ENCODE measurements at places on chromosomes 16 and 17.

DNA sequence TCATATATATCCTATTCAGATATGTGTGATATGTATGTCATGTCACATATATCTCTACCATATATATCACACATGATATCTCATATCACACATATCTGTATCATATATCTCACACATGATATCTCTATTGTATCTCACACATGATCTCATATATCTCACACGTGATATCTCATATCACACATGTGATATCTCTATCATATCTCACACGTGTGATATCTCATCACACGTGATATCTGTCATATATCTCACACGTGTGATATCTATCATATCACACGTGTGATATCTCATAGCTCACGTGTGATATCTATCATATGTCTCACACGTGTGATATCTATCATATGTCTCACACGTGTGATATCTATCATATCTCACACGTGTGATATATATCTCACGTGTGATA lies 240.7 kb downstream of the MAP2K4 start:
- no peak for DNase-seq

GRCh38 chr17:40063901-40064531 lies 1.3 kb downstream of the THRA start:
- DNase-seq, result no peak

GRCh38 chr16:64585367-64585766 lies 536.5 kb downstream of the CDH11 start:
- DNase-seq, result no peak

DNA sequence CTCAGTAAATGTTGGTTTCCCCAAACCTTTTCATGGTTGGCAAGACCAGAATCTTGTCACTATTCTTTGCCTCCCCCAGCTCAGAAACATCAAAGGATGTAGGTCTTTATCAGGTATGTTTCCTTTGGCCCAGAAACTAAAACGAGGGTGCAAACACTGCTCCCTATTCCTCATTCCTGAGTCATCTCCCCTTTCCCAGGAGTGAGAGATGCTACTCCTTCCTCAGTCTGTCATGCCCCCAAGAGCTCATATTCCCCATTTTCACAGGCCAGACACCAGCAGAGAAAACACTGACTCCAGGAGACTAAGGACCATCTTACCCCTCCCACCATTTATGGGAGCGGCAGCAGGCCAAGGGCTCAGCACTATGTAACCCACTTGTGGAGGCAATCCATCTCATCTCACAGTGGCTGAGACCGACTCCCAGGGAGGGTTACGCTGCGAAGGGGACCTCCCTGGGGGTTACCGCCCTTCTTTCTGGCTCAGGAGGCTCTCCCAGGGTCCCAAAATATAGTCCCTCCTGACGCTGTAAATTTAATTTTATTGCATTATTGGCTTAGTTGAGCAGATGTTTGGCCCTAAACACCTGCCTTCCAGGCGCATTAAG lies 1.5 kb downstream of the GEMIN4 start:
- DNase-seq, result no peak

GRCh38 chr16:2584729-2585650 lies 47.2 kb downstream of the PDPK1 start:
- no peak for DNase-seq

GRCh38 chr17:21376759-21377690 lies 868 bp downstream of the KCNJ12 start:
- peak; percentile 70 for DNase-seq

GRCh38 chr17:29699283-29699682 lies 76.6 kb upstream of the CORO6 start:
- no peak for DNase-seq

DNA sequence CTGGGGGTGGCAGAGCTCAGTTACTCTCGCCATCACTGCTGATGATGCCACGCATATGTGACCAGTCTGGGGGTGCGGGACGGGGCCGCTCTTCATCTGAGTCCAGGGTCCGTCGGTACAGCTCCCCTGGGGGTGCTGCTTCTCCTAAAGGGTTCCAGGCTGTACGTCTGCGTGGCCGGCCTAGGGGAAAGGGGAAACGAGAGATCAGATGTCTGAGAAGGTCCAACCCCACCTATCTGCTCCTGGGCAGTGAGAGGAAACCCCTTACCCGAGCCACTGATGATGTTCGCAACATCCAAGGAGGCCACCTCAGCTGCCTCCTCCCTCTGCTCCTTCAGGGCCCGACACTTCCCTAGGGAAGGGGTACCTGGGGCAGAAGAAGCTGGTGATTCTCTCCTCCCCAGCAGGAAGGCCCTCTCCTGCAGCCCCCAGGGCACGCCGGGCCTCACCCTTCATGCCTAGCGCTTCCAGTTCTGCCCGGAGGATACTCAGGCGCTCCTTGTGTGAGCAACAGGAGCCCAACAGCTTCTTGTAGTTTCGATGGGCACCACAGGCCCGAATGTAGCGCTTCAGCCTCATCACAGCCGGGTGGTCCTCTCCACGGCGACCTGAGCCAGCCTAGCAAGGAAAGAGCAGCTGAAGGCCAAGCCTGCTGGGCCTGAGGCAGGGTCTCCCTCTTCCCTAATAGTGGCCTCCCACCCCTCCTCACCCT lies 2.1 kb downstream of the HIRIP3 start:
- DNase-seq, result no peak

DNA sequence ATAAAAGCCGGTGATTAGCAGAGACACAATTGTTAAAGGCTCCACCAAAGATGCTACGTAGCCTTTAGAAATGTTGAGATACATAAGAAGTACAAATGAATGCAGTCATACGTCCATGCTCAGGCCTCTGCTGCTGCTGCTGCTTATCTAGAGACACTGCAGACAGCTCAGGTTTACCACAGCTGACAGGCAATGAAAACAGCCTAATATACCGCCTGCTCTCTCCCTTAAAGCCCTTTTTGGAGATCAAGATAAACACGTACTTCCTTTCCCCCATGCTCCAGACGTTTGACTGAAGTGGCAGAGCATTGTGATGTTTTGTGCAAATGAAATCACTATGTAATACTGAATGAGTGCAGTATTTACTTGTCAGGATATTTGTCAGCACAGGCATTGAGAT lies 185.3 kb downstream of the AATF start:
- no peak for DNase-seq

GRCh38 chr17:82283208-82283749 lies 9.8 kb upstream of the CSNK1D start:
- DNase-seq, result no peak

- no peak for DNase-seq
Measured at GRCh38 chr16:57798267-57798810, 4.0 kb downstream of the KIFC3 start.

DNA sequence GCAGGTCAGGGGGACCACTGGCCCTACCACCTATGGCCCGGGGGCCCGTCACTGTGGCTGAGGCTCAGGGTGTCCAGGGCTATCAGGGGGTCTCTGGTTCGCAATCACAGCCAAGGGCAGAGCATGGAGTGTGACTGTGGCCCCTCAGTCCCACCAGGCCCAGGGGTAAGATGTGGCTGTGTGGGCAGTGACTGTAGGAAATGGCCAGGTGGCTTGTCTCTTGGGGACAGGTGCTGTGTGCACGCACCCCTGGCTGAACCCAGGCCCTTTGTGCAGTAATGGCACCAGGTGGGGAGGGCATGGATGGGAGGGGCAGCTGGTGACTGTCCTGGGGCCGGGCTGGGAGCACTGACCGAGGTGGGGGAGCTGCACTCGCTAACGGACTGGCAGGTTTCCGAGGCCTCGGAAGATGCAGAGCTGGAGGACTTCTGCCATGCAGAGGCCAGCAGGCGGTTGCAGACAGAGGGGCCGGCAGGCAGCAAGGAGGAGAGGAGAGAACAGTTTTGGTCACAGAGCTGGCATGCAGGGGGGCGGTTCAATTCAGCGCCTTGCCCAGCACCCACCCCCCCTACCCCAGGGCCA lies 18.8 kb downstream of the IL34 start:
- no peak for DNase-seq

DNA sequence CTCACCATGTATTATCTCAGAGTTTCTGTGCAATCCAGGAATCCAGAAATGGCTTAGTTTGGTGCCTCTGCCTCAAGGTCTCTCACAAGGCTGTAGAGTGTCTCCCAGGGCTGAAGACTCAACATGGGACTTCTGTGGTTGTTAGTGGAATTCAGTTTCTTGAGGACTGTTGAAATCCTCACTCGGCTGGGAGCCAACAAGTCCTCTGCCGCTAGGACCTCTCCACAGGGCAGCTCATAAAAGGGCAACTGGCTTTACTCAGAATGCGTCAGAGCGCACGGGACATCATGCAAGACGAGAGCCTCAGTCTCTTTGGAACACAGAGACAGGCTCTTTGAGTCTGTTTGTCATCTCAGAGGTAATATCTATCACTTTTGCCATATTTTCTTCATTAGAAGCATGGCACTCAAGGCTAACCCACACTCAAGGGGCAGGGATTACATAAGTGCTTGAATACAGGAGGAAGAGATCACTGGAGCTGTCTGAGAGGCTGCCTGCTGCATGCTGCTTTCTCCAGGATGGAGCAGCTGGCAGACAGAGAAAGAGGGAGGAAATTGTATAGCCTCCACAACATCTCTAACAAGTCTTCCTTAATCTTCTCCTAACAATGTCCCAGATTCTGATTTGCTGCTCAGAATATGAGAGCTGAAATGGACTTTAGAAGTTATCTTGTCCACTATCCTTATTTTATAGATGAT lies 97.5 kb upstream of the ASIC2 start:
- no peak for DNase-seq

DNA sequence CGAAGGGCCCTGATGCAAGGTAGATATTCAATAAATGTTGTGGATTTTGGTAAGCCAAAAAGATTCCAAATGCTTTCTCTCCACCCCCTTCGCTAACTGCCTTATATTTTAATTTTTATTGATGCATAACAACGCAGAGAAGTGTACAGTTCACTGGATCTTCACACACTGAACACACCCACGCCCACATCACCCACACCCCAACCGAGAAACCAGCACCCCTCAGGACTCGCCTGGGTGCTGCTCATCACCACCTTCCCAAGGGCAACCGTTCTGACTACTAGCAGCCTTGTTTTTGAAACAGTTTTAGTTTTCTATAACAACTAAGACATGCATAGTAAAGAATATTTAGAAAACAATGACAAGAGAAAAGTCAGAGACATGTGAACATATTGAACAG lies 9.1 kb upstream of the PLCG2 start:
- DNase-seq, result no peak

- DNase-seq, result no peak
Measured at GRCh38 chr16:34743115-34743514, 1283.7 kb downstream of the TP53TG3F start.

Measured in NCI-H1105 (cell line).